ENCODE measurements at places on chromosomes 11 and 22.
A peak's percentile ranks its signal among the peaks of the same experiment; 100 is the strongest.

DNA sequence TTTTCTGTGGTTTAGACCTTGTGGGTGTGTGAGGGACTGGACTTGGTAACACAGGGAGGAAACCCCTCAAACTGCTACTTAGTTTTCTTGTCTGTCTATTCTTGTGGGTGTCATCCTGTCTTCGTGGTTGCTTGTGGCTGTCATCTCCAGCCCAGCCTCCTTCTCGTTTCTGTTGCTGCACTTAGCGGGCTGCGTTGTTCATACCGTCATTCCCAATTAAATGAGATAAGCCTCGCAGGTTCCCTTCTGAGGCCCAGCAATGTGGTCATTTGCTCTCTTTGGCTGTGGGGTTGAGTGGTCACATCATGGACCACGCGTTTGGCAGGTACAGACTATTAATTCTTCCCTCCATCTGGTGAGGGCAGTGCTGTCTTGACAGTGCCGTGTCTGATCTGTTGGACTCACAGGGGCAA lies 18.8 kb downstream of the PANX1 start:
- no peak for DNase-seq

- DNase-seq: no peak
These were observed 6.6 kb upstream of the SNX32 start for GRCh38 chr11:65826984-65827735.

- no peak for DNase-seq
These were observed 49.8 kb upstream of the CYP2D6 start for GRCh38 chr22:42180349-42180842.

DNA sequence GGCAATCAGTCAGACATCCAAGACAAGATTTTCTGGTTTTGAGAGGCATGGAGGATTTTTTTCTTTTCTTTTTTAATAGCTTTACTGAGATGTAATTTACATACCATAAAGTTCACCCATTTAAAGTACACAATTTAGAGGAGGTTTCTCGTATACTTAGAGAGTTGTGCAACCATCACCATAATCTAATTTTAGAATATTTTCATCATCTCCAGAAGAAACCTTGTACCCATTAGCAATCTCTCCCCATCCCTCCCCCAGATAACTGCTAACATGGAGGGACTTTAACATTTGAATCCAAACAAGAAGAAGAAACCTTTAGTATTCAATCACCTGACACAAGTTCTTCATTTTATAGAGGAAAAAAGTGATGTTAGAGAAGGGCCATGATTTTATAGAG lies 83.6 kb downstream of the CLPB start:
- no peak for DNase-seq

DNA sequence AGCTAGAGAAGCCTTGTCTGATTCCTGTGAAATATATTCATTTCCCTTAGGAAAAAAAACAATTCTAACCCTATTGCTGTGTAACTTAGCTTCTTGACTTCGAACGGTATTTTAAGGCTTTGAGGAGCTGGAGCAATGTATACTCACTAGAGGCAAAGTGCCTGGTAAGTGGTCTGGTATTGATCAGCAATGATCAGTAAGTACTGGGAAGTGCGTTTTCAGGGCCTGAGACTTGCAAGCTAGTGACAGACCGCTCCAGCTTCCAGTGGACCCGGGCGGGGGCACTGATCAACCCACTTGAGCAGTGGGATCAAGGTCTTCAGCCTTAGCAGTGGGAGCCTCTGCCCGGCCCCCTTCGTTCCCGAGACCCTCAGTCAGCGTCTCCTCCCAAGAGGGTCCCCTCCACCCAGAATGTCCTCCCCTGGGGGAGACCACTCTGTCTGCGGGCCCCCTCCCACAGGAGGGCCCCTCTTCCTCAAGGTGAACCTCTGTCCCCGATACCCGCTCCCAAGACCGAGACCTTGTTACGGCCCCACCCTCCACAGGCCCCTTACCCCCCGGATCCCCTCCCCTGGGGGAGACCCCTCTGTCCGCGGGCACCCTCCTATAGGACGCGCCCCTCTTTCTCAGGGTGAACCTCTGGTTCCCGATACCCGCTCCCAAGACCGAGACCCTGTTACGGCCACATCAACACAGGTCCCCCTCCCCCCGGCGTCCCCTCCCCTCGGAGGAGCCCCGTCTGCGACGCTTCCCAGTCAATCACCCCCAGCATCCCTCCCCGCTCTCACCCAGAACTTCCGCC lies 452 bp upstream of the ATXN10 start:
- no peak for DNase-seq

- DNase-seq: no peak
These were observed at the start of gene PPP6R3 for GRCh38 chr11:68460741-68461574. Gene PPP6R3, plus strand, starts transcription at chr11:68460752. Its CDS starts 76,913 bp downstream, at chr11:68537665.

- DNase-seq: peak; percentile 75
These were observed at the start of gene SIPA1 for GRCh38 chr11:65637794-65638419. Gene SIPA1, plus strand, starts transcription at chr11:65638101. Its CDS starts 2,821 bp downstream, at chr11:65640922.

GRCh38 chr11:82867495-82868082 lies 32.6 kb downstream of the PRCP start:
- DNase-seq: no peak

GRCh38 chr22:50376085-50376651 lies 33.0 kb downstream of the PPP6R2 start:
- no peak for DNase-seq

DNA sequence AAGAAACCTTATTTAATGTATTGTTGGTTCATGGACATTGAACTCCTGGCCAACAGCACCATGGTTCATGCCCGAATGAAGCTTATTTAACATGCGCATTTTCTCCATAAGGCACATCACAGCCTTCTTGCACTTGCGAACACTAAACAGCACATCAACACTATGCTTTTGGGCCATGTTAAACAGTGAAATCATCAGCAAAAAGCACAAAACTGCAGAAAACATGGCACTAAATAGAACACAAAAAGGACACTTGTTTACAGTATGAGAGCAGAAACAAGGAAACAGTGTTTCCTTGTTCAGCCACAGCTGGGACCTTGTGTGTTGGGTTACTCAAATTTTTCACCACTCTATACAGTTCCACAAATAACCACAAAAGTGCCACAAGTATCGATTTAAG lies 122.3 kb downstream of the MSANTD4 start:
- peak; percentile 23 for DNase-seq

- DNase-seq: no peak
These were observed 11.0 kb downstream of the CRELD2 start for GRCh38 chr22:49929211-49929979.

DNA sequence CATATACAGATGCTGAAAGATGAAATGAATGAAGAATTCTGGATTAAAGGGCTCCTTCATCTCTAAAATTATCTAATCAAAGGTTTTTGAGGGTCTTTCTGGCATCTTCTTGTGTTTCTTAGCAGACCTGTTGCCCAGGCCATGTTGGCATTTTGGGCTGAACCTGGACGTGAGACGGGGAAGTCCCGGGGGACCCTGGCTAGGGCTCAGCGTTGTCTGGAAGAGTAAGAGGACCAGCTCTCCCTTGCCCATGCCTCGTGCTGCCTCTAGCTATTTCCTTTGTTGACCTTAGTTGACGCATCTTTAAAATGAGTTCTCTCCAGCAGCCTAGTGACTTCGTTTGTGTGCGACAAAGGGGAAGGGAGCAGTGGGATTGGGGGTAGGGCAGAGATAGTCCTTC lies 152.2 kb downstream of the ST3GAL4 start:
- no peak for DNase-seq

GRCh38 chr11:112113539-112114457 lies 27.1 kb downstream of the SDHD start:
- no peak for DNase-seq

DNA sequence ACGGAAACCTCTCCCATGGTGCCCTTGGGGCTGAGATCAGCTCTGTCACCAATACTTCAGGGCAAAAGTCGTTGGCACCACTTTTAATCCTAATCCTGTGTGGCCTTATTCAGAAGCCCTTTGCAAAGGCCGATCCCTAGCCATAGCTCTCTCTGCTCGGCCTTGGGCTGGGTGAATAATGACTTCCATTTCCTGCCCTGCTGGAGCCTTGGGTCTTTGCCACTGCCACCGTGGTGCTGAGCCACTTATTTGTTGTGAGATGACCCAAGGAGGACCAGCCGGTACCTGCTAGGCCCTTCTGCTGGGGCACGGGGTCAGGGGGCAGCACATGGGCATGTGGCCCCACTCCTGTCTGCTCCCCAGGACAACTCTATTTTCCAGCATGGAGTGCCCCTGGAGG lies 188.2 kb downstream of the ST3GAL4 start:
- DNase-seq: no peak
